ENCODE measurements at places on chromosomes 11 and 22.
A peak's percentile ranks its signal among the peaks of the same experiment; 100 is the strongest.

DNA sequence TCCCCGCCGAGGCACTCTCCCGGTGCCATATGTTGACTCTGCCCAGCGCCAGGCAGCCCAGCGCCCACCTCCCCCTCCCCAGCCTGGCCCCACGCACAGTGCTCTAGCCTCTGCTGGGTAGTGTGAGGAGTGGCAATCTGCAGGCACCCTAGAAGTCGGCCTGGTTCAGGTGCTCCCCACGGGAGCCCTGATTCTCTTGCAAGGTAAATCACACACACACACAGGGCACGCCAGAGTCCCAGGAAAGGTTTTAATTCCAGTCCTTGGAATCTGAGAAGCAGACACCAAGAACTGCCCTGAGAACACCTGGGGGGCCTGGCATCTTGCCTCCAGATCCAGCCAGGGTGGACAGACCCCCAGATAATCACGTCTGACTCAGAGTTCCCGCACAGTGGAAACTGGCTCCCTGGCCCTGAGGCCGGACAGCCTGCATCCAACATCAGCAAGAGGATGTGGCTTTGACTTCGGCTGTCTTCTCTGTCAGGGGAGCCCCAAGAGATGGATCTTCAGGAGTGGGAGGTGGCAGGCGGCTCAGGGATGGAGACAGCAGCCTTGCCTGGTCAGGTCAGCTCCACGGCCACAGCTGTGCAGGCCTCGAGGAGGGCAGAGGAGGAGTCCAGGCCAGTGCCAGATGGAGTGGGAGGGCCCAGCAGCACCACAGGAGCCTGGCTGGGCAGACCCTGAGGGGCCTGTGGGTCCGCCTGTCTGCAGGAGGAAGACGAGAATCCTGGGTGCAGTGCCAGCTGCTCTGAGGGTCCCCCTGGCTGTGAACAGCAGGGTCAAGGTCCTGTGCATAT lies 1.1 kb upstream of the RIN1 start:
- no peak for DNase-seq

- no peak for DNase-seq
Observed at GRCh38 chr11:20097319-20098221, 62.7 kb downstream of the DBX1 start.

DNA sequence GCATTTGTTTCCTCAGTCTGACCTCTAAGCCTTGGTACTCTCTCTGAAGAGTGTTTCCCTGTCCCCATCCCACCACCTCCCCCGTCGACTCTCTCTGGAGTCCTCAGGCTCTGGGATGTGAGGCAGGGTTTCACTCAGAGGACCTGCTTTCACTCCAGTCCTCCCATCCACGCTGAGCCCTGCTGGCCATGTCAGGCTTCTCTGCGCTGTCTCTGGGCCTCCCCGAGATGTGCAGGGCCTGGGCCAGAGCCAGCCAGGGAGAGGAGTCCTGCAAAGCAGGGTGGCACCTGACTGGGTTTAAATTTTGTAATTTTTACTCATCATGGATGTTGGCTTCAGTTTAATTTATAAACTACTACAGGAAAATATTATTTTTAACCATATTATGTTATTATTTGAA lies 3.3 kb downstream of the SCGB2A2 start:
- DNase-seq = no peak

DNA sequence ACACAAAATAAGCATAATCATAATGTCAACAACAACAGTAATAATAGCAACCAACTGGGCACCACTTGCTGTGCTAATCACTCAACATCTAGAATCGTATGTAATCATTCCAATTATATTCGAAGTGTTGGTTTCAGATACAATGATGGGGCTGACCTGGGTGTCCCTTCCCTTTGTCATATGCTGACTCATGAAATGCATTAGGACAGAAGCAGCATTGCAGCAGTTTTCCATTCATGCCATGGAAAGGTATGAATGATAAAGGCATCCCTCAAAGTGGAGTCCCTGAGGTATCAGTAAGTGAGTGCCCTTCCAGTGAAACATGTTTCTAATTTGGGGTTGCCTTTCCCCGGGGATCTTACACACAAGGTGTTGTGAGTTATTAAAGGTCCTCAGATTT lies 46.3 kb upstream of the ANO3 start:
- no peak for DNase-seq

GRCh38 chr11:45110562-45110961 lies 35.9 kb upstream of the PRDM11 start:
- DNase-seq = no peak

GRCh38 chr11:122678406-122678805 lies 22.9 kb downstream of the UBASH3B start:
- DNase-seq = no peak

- DNase-seq = no peak
Observed at GRCh38 chr22:21074102-21074715, 28.5 kb downstream of the LRRC74B start.

GRCh38 chr11:8610532-8611116 lies 16.6 kb upstream of the STK33 start:
- no peak for DNase-seq

GRCh38 chr11:65425105-65425970 lies 2.7 kb downstream of the NEAT1 start:
- peak; percentile 81 for DNase-seq

GRCh38 chr22:46240907-46241306 lies 9.2 kb downstream of the CDPF1 start:
- no peak for DNase-seq

GRCh38 chr22:29723766-29724165 lies 4.0 kb downstream of the CABP7 start:
- DNase-seq = no peak

- no peak for DNase-seq
Observed at GRCh38 chr11:123798079-123798478, 8.1 kb downstream of the OR6M1 start.

GRCh38 chr11:77642228-77642627 lies 4.6 kb upstream of the CLNS1A start:
- no peak for DNase-seq

GRCh38 chr22:35191412-35191811 lies 65.9 kb upstream of the HMGXB4 start:
- DNase-seq = no peak

DNA sequence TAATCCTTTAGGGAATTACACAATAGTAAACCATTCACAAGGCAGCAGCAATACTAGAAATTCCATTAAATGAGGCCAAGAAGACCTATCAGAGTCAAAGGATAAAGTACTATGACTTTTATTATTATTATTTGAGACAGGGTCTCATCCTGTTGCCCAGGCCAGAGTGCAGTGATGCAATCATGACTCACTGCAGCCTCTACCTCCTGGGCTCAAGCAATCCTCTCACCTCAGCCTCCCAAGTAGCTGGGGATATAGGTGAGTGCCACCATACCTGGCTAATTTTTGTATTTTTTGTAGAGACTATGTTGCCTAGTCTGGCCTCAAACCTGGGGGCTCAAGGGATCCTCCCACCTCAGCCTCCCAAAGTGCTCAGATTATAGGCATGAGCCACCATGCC lies 51.8 kb downstream of the TTC28 start:
- no peak for DNase-seq

DNA sequence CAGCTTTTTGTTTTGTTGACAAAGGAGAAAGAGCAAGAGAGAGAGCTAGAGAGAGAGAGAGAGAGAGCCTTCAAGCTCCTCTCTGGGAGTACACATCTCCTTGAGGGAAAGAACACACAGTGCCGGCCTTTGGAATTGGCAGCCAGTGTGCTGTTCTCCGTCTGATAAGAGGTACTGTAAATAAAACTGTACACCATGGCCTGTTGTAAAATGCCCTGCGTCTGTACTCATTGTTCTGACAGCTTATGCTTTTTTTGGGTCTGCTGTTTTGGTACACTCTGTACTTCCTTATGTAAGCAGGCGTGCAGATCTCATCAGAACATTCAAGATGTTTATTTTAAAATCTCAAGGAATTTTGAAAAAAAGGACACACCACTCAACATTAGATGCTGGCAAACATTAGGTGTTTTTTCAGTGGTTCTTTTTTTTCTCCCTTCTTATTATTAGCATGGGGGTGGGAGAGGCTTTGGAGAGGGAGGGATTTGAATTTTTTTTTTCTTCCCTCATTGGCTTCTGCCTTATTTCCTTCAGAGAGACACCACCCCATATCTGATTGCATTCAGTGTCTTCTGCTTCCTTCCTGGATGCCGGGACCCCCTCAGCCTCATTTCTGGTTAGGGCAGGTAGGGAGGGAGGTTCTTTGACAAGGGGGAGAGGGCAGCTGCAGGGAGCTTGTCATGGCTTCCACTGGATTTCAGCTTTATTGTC lies 116.8 kb upstream of the NNMT start:
- DNase-seq = no peak

DNA sequence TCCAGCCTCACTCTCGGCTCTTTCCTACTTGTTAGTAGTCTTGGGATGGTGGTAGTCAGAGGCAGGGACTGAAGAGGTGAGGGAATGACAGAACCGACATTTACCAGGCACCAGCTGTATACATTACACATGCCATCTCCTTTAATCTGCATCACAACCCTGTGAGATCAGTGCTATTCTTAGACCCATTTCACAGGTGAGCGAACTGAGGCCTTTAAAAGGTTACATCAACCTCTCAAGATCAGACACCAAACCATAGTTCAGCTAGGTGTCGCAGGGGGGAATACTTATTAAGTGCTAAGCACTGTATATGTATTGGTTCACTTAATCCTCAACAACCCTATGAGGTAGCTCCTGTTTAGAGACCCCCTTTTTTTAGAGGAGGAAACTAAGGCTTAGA lies 5.6 kb downstream of the PLA2G3 start:
- DNase-seq = no peak

DNA sequence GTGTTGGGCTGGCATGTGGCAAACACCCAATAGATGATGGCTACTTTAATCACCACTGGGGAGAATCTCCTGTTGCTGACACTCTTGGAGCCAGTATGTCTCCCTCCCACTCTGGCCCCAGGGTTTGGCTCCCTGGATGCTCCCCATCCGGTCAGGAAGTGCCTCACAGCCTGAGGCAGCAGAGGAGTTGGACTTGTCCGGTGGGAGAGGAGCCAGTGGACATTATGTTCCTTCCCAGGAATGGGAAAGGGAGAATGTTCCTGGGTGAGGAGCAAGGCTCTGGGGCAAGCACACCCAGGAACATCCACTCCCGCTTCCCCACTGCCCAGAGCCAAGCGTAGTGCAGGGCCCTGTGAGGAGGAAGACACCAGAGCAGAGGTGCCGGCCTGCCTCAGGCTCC lies 84.6 kb upstream of the NAV2 start:
- DNase-seq = no peak

- DNase-seq = no peak
Observed at GRCh38 chr11:24391167-24391566, 105.7 kb upstream of the LUZP2 start.
